ENCODE measurements at places on chromosomes 13 and 19.
A peak's percentile ranks its signal among the peaks of the same experiment; 100 is the strongest.

DNA sequence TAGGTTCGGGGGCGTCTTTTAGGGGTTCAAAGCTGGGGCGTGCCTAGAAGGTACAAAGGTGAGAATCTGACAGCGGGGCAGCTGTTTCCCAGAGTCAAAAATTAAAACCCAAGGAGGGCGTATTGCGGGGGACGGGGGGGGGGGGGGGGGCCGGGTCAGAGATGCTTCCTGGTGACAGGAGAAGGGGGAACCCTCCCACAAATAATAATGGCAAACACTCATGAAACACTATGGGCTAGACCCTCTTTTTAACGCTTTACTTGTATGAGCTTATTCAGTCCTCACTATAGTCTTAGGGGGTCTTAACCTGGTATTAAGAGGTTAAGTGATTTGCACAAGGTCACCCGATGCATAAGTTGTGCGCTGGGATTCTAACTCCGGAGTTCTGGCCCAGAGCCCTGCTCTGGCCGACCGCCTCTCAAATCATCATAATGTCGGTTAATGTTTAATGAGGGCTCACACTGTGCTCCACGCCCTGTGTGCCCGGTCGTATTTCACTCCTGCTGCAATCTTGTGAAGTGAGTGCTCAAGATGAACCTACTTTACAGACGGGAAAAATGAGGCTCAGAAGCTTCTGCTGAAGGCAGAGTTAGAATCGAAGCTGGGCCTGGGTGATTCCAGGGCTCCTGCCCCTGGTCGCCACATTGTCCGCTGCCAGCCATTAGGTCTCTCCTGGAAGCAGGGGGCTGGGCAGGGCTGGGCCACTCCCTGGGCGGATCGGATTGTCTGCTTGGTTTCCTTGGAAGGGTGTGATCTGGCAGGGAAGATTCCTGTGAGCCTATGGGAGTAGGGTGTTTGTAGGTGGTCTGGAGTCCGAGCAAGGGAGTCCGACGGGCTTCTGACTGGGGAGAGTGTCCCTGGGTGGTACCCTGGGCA is 964 bp downstream of the PAK4 start:
- DNase-seq: peak; percentile 22

GRCh38 chr13:111398196-111398595 is 77.8 kb downstream of the TEX29 start:
- no peak for DNase-seq

DNA sequence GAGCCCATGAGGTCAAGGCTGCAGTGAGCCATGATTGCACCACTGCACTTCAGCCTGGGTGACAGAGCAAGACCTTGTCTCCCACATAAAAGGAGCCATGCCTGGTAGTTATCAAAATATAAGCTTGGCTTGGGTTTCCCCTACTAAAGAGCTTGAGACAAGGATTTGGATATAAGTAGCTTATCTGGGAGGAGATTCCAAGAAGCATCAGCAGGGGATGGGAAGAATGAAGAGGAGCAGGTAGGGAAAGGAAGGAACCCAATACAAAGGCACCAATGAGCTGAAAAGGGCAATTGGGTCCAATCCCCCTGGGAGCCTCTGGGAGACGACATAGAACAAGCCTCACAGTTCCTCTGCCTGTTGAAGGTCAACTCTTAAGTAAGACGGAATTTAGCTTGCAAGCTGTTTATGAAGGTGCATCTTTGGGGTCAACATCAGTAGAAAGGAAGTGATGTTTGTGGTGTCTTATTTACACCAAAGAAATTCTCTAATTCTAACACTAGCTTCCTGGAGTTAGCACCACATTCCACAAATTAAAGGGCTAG is 7.4 kb upstream of the CLEC4G start:
- DNase-seq: no peak

- DNase-seq: no peak
These were observed 61.3 kb upstream of the MEDAG start for GRCh38 chr13:30844548-30845296.

GRCh38 chr19:23286477-23286876 is 36.3 kb upstream of the ZNF724 start:
- no peak for DNase-seq

DNA sequence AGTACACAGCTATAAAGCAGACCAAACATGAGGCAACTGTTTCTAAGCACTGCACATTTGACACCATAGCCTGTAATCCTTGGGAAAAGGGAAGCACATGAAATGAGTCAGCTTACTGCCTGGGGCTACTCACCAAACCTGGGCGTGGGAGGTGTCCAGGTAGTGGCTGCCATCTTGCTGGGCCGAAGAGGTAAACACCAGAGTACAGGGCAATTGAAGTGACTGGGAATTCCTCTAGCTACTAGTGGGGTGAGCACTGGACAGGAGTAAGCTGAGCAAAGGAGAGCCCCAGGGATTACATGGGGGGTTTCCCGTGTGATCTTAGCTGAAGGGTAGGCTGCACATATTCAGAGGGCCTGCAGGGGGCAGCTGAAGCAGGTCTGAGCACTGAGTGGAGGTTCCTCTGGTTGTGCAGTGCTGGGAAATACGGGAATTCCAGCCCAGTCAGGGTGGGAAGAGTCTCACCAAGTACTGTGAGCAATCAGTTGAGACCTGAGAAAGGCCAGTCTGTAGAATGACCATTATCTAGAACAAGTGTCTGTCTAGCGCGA is 140.5 kb downstream of the SLC7A1 start:
- DNase-seq: peak; percentile 22

DNA sequence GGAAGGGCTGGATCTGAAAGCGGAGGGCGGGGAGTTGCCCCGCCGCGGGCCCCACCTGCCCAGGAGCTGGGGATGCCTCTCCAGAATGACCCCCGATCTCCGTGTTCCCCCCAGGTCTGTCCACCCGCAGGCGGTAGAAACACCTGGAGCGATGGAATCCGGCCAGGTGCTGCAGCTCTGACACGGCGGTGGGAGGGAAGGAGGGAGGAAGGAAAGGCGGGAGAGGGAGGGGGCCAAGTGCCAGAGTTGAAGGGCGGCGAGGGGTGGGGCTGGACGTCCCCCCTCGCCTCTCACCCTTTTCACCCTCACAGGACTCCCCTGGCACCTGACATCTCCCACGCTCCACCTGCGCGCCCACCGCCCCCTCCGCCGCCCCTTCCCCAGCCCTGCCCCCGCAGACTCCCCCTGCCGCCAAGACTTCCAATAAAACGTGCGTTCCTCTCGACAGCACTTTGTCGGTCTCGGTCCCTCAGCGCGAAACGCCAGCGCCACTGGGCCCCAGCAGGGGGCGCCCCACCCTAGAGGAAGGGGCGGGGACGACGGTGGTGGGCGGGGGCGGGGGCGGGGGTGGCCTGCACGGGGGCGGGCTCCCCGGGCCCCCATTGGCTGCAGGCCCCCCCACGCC is 337 bp upstream of the FXYD7 start:
- peak; percentile 46 for DNase-seq

DNA sequence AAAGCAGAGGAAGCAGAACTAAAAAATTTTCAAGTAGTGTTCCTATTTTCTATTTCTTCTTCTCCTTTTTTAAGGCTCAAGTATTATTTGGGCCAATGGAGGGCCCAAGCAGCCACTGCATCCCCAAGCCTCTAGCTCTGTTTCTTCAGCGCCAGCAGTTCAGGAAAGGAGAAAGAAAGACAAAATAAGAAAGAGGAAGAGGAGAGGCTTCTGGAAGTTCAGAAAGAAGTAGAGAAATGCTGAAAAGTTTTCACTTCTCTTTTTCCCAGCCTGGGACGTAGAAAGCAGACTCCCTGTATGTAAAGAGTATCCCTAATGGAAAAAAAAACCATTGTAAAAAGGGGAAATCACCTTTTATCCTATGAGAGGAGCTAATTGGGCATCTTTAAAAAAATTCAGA is 165.5 kb upstream of the KLF12 start:
- DNase-seq: no peak

DNA sequence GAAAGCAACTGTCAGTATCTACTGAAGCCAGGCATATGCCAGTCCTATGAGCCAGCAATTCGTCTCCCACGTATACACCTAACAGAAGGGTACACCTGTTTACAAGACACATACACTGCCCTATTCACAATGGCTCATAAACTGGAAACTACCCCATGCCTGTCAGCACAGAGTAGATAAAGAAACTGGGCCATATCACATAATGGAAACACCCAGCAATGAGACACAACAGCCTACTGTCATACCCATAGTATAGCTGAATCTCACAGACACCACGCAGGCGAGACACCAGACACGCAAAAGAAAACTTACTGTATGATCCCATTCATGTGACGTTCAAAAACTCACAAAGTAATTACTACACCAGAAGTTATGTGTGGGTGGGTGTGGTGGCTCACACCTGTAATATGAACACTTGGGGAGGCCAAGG is 15.7 kb downstream of the NOSIP start:
- DNase-seq: no peak

DNA sequence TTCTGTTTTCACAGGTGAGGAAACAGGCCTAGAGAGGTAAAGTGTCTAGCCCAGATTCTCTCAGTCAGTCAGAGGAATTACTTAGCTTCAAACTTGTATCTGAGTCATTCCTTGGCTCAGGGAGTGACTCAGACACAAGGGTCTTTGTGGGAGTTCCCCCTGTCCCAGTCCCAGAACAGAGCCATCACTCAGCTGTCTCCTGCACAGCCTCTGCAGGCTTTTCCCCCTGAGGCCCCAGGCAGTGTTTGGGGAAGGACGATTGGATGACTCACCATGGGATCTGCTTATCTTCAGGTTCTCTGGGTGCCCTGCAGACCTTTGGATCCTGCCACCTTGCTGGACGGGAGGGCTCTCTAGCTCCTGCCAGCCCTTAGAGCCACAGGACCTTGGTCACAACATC is 13.2 kb downstream of the ZNF793 start:
- peak; percentile 8 for DNase-seq

- no peak for DNase-seq
These were observed 406.8 kb downstream of the DACH1 start for GRCh38 chr13:71460211-71460610.

DNA sequence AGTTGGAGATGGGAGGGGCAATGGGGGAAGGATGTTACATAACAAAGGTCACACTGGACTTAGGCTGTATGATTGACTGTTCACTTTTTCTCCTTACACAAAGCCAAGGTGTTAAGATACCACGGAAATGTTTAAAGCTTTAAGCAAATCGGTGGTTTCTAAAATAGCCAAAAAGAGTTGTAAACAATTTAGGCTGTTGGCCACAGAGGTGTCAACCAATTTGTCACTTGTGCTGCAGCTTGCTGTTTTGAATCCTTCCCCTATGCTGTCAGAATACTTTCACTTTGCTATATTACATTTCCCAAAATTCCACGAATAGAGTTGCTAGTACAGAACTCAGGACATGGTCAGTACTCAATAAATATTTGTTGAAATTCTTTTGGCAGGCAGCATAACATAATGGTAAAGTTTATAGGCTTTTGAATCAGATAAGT is 149.3 kb downstream of the VWA8 start:
- DNase-seq: no peak

DNA sequence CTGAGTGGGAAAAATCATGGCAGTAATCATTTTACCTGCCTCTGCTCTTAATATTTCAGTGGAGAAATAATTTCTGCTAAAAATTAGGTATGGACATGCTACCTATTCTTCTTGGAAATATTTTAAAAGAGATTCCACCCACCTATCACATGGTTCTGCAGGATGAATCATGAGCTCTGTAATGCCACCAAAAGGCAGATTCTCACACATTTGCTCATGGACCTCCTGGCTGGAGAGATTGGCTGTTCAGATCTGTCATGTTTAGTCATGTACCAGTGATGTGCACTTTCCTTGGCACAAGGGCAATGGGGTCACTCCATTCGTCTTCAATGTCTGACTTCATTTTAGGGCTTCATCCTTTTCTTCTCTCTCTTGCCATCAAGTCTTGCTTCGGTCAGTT is 101.8 kb upstream of the MBNL2 start:
- peak; percentile 67 for DNase-seq

GRCh38 chr13:31649766-31650165 is 89.6 kb upstream of the RXFP2 start:
- DNase-seq: no peak

DNA sequence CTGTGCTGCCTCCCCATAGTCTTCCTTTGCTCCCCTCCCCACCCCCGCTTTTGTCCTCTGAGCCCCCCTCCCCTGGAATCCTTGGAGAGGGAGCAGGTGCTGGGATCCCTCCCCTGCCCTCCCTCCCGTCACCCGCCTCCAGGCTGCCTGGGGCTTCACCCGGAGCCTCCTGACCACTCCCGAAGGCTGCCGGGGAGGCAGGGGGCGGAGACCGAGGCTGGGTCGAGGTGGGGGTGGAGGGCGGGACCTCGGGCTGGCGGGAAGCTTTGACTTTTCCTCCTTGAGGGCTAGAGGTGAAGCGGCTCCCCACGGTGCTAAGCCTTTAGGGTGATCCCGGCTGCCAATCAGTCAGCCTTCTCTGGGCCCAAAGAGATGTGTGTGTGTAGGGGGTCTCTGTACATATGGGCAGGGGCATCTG is 1.5 kb downstream of the KMT5C start:
- peak; percentile 57 for DNase-seq

GRCh38 chr19:50341091-50341564 is 12.0 kb upstream of the KCNC3 start:
- DNase-seq: no peak
